ENCODE measurements at places on chromosomes 2 and 18.

DNA sequence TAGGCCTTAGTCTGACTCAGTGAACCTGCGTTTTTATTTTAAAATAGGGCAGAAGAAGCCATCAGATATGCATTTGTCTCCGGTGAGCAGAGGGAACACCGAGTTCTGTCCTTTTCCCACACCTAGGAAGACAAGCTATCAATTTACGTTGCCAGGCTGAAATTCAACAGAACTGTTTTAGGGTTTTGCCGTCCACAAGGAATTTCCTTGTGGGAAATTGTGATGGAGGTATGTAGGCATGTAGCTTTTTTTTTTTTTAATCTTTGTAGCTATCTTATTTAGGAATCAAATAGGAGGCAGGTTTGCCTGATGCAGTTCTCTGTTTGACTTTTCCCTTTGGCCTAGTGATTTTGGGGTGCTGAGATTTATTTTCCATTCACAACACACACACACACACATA lies 62.0 kb upstream of the ASAP2 start:
- DNase-seq, result no peak

- no peak for DNase-seq
These were observed 78.1 kb downstream of the ASAP2 start for GRCh38 chr2:9284521-9285297.

DNA sequence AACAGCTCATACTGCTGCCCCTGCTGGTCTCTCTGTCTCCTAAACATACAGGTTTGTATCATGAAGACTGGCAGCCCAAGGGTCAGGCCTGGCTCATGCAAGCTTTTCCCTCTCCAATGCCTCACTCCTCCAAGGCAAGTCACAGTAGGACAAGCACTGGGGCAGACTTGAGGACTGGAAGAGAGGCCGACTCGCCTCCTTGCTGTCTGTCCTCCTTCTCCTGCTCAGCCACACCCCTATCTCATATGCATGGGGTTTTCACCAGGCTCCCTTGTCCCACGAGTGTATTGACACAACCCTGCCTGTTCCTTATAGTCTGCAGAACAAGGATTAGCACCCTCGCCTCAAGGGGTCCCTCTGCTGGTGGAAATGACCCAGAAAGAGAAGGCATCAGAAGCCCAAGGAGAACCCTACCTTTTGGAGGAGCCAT lies 223.7 kb downstream of the SOX11 start:
- no peak for DNase-seq

GRCh38 chr2:105926960-105927678 lies 182.4 kb downstream of the NCK2 start:
- DNase-seq, result no peak

DNA sequence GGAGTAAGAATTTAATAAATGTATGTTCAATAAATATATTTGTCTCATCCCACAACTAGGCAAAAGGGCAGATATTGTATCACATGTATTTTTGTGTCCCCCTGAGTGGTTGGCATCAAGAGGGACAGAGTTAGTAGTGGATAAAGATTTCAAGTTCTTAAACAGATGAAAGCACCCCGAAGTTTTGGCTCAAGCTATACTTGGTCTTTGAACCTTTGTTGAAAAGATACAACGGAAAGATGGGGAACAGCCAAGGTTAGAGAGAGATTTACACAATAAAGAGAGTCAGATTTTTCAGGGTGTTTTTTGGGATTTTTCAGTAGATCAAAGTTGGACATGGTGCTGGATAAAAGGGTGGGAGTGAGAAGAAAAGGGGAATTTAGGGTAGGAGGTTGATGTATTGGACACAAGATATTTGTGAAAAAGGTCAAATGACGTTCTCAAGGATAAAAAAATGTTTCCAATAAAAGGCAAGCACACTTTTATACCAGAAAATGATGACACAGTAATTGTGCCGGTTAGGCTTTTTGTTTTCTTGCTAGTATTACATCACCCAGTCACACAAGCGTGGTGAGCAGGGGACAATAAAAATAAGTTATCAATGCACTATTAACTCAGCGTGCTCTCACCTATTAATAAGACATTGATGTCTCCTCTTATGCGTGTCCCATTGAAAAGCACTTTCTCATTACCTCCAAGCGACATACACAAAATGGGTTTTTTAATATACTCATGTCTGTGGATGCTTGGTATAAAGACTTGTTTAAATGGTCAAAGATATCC lies 59.5 kb downstream of the MEP1B start:
- DNase-seq, result no peak

DNA sequence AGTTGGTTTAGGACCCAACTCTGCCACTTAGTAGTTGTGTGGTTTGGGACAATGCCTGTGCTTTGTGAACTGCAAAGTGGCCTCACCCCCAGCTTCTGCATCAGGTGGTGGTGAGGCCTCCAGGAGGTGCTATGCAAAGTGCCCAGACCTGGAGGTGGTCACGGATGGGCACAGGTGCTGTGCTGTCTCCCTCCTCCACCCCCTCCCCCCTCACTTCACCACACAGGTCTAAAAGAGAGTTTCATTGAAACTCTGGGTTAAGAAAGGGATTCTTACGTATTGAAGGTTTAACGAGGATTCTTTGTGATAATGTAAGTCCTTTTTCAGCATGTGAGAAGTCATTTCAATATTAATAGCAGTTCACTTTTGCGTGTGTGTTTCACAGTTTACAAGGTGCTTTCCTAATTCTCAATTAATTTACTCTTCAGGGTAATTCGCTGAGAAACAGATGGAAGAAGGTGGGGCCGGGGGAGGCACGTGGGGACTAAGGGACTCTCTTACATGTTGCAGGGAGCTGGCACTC lies 369.9 kb downstream of the LPIN1 start:
- DNase-seq, result no peak

DNA sequence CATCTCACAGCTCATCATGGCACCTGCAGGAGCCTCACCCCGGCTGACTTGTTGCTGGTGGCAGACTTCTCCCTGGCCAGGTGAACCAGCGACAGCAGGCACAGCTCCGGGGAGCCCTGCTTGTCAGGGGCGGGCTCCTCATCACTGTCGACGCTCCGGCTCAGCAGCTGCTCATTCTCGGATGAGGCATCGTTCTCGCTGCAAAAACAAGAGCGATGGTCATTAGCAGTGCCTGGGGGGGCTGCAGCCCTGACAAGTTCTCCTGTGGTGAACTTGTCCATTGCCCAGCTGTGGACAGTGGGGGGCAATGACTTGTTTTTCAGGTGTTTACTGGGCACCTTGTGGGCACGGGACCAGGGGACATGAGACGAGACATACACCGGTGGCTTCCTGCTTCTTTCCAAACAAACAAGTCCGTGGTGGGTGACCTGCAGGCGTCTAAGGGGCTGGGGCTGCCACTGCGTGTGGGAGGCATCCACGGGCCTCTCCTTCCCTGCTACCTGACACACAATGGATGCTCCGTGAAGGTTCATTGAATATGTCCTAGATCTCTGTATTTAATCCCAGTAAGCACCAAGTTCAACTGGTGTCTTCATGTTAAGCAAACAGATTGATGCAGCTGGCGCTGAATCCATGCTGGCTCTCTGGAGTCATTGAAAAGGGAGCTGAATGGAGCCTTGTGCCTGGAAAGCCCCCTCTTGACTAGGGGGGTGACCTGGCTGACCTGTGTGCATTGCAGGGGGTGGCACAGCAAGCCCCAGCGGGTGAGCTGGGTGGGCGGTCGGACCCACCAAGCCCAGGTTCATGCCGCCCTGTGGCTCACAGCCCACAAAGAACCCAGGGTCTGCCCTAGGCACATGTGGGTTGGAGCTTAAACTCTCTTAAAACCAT lies 81.0 kb downstream of the EDAR start:
- no peak for DNase-seq

DNA sequence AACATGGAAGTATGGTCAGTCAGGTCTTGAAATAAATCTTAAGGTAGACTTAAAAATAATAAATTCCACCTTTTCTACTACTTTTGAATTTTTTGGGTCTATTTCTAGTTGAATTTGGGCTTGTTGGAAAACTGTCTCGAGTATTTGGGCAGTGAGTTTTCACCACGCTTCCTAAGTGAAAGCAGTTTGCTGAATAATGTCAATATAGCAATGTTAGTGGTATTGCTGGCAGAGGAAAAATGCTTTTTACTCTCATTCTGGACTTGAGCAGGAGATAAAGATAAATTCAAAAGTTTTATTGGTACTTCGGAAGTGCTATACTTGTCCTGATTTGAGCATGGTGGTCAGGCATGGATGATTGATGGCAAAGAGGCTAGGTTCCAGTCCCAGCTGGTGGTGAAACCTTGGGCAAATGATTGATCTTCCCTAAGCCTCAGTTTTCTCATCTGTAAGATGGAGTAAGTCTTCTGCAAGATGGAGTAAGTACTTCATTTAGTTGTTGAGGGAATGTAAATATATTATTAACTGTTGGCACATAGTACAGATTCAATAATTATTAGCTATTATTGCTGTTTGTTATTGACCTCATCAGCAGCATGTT lies 503.5 kb upstream of the ZEB2 start:
- DNase-seq, result no peak

DNA sequence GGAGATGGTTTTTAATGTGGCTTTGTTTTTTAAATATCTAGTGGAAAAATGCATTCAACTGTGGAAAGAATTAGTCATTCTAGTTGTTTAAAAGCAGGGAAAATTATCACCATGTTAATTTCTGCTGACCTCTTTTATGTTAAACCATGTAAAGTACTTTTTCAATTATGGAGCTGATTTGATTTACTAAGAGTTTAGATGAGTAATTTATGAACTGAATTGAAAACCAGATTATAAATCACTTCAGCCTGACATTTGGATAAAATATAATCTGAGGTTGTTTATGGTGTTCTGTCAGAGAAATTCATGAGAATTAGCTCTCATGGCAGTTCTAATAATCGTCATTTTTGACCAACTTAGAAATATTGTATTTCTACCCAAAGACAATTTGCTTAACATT lies 11.6 kb downstream of the ITGA4 start:
- no peak for DNase-seq

- no peak for DNase-seq
These were observed 19.7 kb upstream of the TLK1 start for GRCh38 chr2:171180229-171180930.

GRCh38 chr2:183250061-183250460 lies 125.8 kb downstream of the NUP35 start:
- no peak for DNase-seq

DNA sequence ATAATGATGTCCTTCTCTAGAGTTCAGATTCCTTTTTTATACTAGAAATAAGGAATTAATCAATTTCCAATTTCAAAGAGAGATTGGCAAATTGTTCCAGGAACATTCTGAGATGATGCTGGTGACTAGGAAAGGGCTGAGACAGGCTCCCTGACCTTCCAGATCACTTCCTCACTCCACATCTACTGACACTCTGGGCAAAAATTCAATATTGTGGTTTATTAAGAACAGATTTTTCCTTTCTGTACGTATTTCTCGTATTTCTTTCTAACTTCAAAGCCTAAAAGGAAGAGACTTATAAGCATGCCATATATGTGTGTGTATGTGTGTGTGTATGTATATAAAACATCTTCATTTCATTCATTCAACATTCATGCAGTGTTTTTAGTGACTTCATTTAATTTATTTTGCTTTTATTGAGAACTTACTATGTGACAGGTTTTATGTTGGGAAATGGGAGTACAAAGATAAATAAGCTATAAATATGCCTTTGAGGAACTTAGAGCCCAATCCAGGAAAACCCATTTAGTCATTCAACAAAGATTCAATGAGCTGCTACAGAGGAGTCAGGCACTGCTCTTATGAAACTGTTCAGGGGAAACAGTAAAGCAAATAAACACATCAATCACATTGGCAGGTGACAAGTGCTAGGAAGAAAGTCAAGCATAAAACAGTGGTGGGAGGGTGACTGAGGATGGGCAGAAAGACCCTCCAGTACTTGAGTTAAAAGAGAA lies 137.9 kb downstream of the RDH14 start:
- DNase-seq, result no peak

GRCh38 chr18:32315881-32316280 lies 126.0 kb downstream of the MEP1B start:
- DNase-seq, result no peak

DNA sequence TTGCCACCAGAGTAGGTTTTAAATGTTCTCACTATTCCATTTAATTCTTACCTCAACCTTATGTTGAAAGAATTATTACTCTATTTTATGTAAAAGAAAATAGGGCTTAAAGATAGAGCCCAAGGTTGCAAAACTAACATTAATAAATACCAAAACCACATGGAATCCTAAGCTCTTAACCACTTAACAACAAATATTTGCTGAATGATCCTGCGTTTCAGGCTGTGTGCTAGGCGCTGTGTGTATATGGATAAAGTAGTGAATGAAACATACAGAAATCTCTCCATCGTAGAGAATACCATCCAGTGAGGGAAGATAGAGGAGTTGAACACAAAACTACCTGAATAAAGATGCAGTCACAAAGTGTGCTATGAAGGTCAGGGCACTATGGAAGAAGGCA lies 485.1 kb downstream of the THSD7B start:
- DNase-seq, result no peak

- DNase-seq, result no peak
These were observed 494.6 kb upstream of the NRP2 start for GRCh38 chr2:205187731-205188130.

DNA sequence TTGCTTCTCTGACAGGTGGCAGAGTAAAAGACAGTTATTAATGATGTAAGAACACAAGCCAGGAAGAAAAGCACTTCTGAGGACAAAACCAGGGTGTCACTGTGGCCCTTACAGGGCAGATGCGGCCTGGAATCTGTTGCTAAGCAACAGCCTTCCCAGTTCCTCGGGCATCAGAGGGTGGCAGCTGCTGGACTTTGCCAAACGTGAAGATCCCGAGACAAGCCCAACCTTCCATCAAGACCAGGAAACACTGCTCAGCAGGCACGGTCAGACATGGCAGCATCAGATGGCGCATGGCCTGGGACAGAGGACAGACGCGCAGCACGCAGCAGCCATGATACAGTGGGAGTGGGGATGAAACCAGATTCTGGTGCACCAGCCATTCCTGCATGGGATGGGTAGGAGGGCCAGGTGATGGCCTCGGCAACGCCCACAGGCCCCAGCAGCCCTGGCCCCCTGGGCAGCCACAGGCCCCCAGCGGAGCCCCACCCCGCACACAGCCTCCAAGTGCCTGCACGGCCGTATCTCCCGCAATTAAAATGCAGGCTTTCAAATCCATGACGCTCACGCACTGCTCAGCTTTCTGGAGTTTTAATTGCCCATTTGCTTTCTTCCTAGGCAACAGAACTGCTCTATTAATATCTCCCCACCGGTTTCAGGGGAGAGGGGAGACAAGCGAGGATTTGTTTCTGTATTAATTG lies 89.0 kb downstream of the EIPR1 start:
- DNase-seq, result no peak

GRCh38 chr2:27307545-27308358 lies 493 bp downstream of the UCN start:
- no peak for DNase-seq

DNA sequence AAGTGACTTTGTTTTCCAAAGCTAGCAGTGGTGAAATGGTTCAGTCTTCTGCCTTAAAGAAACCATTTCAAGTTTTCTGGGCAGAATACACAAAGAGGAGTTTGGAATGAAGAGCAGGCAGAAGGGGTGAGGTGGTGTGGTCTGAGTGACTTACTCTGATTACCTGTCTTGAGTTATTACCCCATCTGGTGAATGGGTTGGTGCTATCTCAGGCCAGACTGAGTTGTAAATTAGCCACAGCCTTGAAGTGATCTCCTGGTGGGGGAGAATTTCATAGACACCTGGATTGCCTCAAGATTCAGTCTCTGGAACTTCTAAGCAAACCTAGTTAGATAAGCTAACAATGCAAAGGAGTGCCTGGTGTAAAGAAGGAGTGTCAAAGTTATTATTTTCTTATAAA lies 983.5 kb upstream of the NXPH2 start:
- DNase-seq, result no peak
